ENCODE measurements at places on chromosomes 2 and 18.

GRCh38 chr2:132915812-132916549 lies 246.0 kb upstream of the LYPD1 start:
- DNase-seq: no peak

GRCh38 chr2:70726947-70727725 lies 40.9 kb downstream of the ADD2 start:
- DNase-seq: no peak

DNA sequence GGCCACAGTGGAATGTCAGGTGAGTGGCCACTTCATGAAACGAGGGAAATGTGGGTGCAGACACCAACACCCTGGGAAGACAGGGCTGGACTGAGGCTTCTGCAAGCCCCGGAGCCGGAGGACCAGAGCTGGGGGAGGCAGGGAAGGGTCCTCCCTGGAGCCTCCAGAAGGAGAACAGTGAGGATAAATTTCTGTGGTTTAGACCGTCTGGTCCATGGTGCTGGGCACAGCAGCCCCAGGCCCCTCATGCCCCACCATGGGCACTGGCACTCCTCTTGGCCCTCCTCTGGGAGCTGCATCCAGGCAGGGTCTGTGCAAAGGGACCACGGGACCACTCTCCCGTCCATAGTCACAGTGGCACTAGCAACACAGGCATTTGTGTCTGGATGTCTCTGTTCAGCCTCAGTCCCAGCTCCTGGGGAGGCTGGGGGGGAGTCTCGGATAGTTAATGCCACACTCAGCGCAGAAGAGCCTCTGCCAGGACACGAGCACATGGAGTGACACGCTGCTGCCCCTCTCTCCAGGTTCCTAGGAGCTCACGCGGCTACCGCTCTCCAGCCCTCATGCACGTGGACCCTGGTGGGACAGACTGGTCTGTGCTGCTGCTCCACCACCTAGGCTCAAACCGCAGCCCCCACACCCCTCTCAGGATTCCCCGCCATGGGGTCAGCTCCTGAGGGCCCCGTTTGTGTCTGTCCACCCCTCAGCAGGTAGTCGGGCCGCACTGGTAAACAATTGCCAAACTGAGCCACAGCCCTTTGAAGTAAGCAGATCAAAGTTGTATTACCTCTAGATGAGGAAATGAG lies 305.9 kb upstream of the SALL3 start:
- no peak for DNase-seq

DNA sequence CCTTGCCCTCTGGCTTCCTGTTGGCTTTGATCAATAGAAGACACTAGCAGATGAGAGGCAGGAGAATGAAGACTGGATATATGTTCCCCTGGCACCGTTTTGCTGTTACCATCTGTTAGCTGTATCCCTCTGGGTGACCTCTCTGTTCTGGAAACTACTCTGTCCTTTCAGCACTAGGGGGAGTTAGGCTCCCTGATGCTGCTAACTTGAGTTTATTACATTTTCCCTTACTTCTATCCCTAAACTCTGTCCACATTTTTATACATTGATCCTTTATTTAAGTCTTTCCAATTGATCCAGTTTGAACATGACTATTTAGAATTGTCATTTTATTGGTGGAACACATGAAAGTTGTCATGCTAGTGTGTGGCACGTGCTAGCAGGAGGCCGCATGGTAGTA lies 1014.3 kb upstream of the CDH2 start:
- peak; percentile 13 for DNase-seq

DNA sequence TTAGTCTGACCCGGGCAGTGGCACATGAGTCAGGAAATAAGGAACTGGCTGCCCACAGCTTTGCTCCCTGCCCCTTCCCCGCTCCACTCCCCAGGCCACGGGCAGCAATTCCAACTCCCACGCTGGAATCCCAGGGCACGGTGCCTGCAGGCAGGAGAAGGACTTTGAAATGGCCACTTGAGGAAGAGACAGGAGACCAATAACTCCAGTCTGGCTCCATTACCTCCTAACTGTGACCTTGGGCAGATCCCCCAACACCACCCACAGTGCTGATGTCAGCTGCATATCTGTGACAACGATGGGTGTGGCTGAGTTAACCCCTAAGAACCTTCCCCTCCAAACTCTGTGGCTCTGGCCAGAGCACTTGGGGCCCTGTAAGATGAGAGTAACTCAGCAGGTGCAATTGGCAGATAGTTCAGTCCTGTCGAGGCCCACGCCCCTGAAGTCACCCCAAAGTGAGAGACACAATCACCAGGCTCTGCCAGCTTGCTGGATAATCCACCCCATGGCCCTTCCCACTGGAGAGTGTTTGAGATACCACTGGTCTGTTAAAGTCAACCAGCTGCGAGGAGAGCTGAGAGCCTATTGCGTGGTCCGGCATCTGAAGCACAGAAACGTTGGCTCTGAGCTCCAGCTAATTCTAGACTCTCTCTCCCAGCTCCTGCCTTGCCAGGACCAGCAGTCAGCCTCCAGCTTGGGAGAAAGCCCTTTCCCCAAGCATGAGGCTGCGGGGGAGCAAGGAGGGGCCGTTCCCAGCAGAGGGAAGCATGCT lies 175.2 kb downstream of the TNS1 start:
- DNase-seq: no peak

- no peak for DNase-seq
Measured at GRCh38 chr2:217858519-217859491, 144.0 kb downstream of the TNS1 start.

DNA sequence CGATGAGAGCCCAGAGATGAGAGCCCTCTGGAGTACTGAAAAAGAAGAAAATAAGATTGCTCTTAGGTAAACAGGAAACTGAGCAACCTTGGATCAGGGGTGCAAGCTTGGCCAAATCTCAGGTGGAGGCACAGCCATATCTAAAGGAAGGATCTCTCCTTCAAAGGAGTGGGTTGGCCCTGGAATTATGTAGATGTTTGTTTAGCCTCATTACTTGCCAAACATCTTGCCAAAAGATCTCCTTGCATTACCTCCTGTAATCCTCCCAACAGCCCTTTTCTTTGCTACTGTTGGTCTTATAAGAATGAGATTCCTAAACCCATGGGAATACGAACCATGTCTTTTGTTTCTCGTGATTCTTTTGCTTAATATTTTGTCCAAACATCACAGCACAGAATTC lies 332.6 kb upstream of the NCKAP5 start:
- DNase-seq: no peak

DNA sequence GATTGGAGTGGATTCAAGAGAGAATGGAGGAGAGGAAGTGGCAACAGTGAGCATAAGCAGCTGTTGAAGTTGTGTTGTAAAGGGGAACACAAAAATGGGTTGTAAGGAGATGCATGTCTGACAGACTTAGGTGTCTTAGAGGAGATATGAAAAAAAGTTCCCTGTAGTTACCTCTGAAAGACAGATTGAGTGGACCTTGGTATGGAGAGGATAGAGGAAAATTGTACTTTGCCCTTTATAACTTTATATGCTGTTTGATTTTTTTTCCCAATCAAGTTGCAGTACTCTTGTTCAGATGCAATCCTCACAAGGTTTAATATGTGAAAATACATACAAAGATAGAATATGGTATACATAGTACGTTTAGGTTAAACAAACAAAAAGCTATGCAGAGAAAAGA lies 73.6 kb downstream of the LYPD6B start:
- DNase-seq: no peak

DNA sequence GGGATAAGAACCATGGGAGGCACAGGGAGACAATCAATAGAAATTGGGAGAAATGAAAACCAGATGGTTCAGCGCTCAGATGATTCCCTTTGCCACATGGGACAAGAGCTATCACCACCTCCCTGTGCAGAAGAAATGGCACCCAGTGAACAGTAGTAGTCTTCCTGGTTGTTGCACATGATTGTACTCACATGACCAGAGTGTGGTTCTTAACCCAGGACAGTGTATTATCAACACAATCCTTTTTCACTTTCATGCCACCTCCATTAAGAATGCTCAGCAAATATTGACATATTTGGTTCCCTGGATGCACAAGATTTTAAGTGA lies 149.0 kb upstream of the SH3BP4 start:
- DNase-seq: no peak

GRCh38 chr2:112184121-112184520 lies 45.9 kb downstream of the FBLN7 start:
- DNase-seq: no peak

- no peak for DNase-seq
Measured at GRCh38 chr2:226691255-226691654, 108.4 kb downstream of the IRS1 start.

DNA sequence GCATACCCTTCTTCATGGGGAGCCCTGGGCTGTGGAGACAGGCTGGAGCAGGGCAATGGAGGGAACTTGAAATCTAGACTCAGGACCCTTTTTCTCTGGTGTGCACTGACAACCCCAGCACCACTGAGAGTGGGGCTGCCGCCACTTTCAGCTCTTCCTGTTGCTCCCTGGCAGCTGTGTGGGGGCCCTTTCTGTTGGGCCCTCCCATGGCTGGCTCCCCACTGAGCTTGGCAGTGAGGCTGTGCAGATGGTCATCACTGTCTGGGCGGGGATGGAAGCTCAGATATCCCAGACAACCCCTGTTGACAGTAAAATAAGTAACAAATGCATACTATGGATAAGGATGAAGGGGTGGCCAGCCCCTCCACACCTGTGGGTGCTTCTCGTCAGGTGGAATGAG lies 6.7 kb downstream of the MYO7B start:
- no peak for DNase-seq

GRCh38 chr2:6052649-6053048 lies 360.5 kb downstream of the SOX11 start:
- peak; percentile 12 for DNase-seq

GRCh38 chr2:12589802-12590320 lies 126.9 kb upstream of the TRIB2 start:
- no peak for DNase-seq

- DNase-seq: no peak
Measured at GRCh38 chr2:223008162-223008561, 43.8 kb upstream of the KCNE4 start.

DNA sequence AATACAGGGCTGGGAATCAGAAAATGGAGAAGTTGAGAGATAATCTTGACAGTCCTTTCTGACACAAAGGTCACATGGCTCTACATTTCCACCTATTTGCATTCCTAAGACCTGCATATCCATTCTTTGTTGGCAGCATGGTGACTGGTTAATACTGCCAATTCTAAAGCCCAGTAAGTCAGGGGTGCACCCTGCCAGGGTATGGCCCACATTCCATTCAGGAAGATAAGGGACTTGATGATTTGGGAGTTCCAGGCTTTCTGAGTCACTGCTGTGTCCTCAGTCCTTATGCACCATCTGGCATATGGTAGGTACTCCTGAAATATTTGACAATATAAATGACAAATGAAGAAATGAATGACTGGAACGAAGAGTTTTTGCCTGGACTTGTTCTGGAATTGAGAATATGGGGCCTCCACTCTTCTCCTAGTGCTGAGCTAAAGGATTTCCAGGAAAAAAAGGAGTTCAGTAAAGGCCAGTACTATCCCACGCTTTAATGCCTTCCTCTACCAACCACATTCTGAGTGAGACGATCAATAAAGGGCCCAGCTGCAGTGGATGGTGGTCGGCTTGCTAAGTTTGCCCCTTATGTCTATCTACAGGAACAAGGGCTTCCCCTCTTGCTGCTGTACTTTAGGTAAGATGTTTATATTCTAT lies 31.7 kb upstream of the EIF2AK3 start:
- no peak for DNase-seq

- DNase-seq: peak; percentile 50
Measured at GRCh38 chr2:79219383-79219988, 59.9 kb upstream of the REG3A start.

DNA sequence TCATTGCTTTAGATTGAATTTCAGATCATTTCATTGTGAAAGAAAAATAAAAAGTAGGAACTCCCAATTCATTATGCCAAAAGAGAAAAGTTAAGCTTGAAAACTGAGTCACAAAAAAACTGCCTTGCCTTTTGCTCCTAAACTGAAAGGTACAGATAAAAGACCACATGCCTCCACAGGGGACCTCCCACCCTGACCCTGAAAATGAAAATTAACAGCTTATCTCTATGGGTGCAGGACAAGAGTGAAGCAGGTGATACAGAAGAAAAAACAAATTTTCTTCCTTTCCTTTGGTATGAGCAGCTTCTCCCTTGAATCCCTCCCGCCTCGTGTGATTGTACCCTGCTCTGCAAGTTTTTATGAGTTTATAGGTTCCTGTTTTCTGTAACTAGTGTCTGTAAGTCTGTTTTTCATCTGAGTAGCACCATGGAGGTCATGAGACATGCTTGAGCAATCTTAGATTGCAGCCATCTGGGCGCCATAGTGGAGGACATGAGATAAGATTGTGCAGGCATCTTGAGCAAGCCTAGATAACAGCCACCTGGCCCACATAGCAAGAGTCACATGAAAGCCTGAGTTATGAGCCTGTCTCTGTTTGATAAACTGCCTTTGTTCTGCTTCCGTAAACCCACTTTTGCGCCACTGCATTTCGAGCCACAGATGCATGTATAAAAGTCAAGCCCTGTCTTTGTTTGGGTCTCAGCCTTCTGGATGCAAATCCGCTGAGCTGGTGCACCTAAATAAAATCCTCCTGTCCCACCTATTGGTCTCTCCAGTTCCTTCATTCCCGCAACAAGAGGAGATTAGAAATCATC lies 56.2 kb upstream of the DYNC1I2 start:
- DNase-seq: no peak

GRCh38 chr18:29321561-29321960 lies 1144.6 kb upstream of the CDH2 start:
- DNase-seq: no peak

DNA sequence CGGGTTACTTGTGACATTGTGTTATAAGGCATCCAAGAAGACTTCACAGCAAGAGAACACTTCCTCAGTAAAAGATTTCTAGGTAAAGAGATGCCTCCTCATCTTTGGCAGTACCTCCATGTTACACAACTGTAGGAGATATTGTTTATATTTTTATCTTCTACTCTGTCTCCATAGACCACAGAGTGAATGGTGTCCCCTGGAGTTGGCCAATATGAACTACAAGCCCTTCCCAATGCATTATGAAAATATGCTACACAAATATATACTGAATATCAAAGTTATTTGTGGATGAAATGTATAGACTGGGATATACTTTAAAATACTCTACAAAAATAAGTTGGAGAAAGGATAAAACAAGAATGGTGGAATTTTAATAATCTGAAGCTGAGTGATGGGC lies 46.7 kb downstream of the MBOAT2 start:
- no peak for DNase-seq

DNA sequence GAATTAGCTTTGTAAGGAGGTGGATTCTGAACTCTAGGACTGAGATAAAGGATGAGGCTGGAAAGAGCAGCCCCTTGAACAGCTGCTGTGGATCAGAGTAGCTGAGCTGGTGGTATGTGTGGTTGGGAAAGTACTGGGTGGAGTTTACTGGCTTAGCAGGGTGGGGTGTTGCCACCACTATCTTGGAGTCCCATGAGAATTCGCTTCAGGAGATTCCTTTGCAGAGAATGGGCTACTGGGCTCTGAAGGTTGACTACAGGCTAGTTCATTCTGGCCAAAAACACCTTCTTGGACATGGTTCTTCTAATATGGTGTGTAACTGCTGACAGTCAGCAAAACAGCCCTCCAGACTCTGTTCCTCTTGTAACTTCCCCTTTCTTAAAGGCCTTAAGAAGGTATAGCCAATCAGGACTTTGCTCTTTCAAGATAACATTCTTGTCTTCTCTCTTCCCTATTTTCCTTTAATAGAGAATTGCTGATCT lies 52.7 kb downstream of the TET3 start:
- DNase-seq: peak; percentile 84

GRCh38 chr2:158463496-158464095 lies 6.8 kb downstream of the PKP4 start:
- no peak for DNase-seq

GRCh38 chr18:62583376-62583775 lies 60.6 kb downstream of the ZCCHC2 start:
- DNase-seq: no peak

Data from RPMI8226 (cell line).